RPMI7951 (cell line): ENCODE measurements at places on chromosomes 1 and 21.
A peak's percentile ranks its signal among the peaks of the same experiment; 100 is the strongest.

GRCh38 chr1:101506541-101507164 lies 269.8 kb downstream of the S1PR1 start:
- peak; percentile 26 for DNase-seq

DNA sequence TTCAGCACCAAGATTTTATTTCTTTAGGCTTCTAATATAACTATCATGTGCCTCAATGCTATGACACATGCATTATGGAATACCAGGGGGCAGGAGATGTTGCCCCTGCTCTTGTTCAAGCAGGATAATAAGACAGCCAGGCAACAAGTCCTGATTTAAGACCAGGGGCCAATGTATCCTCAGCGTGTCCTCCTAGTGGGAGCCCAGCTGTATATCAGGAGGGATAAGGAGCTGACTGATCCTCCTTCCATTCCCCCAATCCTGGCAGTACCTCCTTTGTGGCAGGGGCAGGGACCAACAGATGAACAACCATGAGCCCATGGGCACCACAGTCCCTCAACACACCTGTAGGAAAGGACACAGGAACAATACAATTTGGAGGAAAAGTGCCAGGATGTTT lies 29.3 kb downstream of the SORT1 start:
- no peak for DNase-seq

DNA sequence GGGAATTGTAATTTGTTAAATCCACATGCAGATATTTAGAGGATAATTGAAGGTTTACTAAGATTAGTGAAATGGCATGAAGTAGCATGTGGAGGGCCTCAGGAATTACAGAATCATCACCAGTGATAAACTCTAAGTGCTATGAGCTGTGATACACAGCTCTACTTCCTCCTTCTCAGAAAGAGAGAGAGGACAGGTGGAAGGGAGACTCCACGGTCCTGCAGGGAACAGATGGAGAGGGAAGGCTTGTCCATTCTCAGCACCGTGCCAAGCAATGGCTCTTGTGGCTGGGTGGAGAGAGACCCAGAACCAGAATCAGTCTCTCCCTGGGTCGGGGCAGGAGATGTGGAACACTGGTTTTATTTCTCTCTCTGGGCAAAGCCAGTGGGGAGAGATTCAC lies 27.8 kb upstream of the LYPD8 start:
- no peak for DNase-seq

GRCh38 chr1:3211582-3212375 lies 142.8 kb downstream of the PRDM16 start:
- no peak for DNase-seq

GRCh38 chr1:58779059-58779754 lies 4.6 kb downstream of the JUN start:
- peak; percentile 45 for DNase-seq

DNA sequence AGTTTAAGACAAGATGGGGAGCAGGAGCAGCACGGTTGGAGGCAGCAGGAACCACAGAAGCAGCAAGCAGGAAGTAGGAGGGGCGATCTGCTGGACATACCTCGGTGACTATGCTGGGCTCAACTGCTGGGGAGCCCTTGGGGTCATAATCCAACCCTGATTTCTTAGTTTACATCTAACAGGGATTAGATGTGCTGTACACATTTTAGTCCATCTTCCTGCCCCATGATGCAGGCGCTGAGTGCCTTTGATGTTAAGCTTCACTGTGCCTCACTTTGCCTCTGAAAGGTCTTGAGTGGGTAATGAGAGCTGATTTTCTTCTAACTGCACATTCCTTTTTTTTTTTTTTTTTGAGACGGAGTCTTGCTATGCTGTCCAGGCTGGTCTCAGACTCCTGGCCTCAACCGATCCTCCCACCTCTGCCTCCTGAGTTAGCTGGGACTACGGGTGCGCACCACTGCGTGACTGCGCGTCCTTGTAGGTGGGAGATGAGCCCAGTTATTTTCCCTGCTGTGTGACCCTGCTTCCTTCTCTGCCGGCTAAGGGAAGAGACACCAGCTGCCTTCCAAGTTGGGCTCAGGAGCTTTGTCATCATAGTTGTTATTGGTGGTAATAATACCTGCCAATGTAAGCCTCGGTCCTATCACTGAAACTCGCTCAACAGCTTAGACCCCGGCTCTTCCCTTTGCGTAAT lies 1.1 kb upstream of the RCAN3 start:
- DNase-seq: peak; percentile 56

DNA sequence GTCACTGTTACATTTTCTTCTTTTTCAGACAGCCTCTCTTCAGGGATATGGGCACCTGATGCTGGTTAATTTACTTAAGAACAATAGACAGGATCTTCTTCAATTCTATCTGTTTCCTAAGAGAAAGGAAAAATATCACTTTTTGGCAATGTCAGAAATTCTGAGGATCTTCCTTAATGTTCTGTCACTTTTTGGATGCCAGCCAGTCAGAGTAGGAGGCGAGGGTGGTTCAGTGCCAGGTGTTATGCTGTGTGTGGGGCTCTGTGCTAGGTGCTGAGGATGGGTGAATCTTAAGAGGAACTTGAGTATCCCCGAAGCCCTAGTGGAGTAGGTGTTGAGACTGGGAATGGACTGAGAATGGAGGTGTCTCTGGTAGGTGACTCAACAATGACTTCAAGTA lies 133.5 kb downstream of the UCK2 start:
- DNase-seq: no peak

DNA sequence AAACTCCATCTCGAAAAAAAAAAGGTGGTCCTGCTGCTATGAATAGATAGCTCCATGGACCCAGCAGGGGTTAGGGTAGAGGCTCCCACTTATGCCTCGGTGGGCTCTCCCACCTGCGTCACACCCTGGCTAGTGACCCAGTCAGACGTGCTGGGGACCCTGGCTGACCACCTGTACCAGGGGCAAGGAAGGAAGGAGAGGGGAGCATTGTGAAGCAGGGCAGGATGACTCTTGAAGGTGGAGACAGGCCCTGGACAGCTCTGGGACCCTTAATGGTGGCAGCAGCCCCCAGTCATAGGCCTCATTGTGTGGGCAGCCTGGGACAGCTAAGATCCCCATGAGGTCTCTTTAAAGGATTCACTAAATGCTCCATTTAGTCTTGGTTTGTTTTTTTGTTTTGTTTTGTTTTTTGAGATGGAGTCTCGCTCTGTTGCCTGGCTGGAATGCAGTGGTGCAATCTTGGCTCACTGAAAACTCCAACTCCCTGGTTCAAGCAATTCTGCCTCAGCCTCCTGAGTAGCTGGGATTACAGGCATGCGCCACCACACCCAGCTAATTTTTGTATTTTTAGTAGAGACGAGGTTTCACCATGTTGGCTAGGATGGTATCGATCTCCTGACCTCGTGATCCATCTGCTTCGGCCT lies 10.4 kb upstream of the SNAPIN start:
- DNase-seq: no peak

DNA sequence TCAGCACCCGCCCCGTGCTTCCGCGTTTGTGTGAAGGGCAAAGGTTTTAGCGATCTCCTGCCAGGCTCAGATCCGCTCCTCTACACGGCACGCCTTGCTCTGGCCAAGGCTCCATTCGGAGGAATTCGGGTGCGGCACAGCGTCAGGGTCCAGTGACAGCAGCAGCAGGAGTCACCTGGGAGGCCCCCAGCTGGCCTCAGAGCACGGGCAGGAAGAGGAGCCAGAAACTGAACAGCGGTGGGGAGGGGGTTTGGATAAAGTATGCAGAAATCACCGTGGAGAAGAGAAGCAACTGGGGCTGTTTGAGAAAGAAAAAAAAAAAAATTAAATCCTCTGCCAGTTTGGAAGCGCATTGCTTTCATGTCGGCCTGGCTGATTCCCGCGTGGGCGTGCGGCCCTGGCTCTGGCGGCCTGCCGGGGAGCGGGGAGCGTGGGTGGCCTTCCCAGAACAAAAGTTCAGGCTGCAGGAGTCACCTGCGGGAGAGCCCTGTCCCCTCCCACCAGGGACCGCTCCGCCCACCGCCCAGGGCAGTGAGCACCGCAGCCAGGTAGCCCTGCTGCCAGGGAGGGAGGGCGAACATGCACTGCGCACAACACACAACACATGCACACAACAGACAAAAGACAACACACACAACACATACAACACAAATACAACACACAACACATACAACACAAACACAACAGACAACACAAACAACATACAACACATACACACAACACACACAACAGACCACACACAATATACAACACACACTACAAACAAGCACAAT lies 107.6 kb downstream of the ETS2 start:
- DNase-seq: peak; percentile 57
